GM06990 (cell line): ENCODE measurements at places on chromosomes 16 and 17.

- no peak for DNase-seq
These were observed 2.5 kb upstream of the VASN start for GRCh38 chr16:4369007-4369733.

- DNase-seq, result no peak
These were observed 18.7 kb downstream of the ZNF200 start for GRCh38 chr16:3216263-3216640.

DNA sequence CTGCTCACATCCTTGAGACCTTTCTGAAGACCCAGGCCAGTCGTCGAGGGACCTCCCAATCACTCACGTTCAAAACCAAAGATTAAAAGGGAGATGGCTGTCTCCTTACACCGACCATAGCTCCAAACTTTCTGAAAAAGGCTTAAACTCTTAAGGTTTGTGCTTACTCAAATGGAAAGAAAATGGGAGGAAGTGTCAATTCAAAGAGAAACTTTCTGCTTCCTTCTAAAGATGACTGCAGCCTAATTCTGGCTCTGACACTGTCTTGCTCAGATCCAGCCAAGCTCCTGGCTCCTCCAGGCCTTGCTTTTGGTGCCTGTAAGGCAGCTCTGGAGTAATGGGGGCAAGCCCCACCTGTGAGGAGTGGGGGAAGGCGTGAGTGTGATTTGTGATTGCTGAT is 54.9 kb upstream of the WSB1 start:
- DNase-seq, result peak; percentile 54

GRCh38 chr17:72358465-72358864 is 237.6 kb downstream of the SOX9 start:
- DNase-seq, result no peak

- DNase-seq, result no peak
These were observed 515 bp downstream of the GFAP start for GRCh38 chr17:44914698-44915271.

DNA sequence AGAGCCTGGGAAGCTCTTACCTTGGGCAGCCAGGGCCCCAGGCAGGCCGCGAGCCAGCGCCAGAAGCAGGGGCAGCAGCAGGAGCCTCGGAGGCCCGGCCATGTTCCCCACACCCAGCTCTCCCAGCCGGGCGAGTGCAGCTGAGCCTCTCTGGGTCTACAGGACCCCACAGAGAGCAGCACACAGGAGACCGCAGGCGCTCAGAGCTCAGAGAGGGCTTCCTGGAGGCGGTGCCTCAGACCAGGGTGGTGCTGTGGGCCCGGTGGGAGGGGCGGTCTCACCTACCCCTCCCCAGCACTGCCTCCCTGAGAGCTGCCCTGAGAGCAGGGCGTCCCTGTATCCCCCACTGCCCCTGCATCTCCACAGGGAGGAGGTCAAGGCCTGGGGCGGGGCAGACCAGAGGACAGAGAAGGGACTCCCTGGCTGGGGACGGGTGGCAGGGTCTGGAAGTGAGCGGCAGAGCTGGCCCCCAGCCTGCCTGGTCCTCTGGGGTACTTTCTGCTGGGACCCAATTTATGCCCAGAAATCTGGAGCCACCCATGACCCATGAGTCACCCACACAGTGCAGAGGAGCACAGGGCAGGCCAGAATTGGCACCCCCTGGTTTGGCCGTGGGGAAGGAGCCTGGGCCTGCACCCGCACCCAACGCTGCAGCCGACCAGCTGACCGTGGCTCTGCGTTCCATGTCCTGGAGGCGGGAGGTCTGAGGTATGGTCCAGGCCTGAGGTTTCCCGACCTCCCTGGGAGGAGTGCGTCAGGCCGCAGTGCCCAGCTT is at the start of gene CD7:
Gene CD7, minus strand, starts transcription at position 215 of the 775 bp plus-strand sequence. Its CDS starts 113 bp downstream, at position 102.
- no peak for DNase-seq

DNA sequence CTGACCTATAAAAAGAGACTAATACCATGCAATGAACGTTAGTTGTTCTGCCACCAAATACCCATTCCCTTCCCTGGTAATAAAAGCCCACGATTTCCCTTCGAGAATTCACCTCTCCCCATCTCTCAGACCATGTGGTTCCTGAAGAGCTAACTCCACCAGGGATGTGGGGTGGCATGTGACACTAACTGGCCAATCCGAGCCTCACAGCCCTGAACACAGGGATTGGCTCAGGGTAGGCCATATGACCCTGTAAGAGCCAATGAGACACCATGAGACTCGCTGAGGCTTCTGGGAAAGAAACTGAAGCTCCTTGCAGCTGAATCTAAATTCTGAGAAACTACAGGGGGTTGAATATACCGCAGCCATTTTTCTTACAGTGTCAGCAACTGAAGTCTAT is 21.1 kb downstream of the HELZ start:
- no peak for DNase-seq

DNA sequence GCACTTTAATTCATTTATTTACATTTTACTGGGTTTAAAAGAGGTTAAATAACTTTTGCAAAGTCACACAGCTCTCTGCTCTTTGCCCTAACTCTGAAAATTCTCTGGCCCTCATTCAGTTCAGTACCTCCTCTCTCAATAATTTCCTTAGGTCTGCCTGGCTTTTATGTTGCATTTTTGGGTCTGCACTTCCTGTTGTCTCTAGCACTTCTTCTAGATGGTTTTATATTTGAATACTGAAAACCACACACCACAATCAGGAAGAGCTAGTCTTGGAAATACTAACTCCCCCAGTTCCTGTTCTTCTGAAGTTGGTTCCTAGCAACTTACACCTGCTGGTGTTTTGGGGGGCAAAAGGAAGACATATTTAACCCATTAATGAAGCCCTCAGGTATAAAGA is 577.9 kb downstream of the HS3ST4 start:
- DNase-seq, result no peak

GRCh38 chr17:82241183-82241925 is 12.5 kb downstream of the SLC16A3 start:
- DNase-seq, result peak; percentile 42

- no peak for DNase-seq
These were observed 117.7 kb downstream of the ABCC1 start for GRCh38 chr16:16067127-16067526.

- no peak for DNase-seq
These were observed 26.8 kb downstream of the GAS7 start for GRCh38 chr17:10171581-10171981.

GRCh38 chr17:66836063-66837005 is 1.4 kb downstream of the CACNG5 start:
- no peak for DNase-seq

- DNase-seq, result no peak
These were observed 222.8 kb downstream of the CCDC182 start for GRCh38 chr17:57522042-57523005.

GRCh38 chr17:35723735-35724134 is 7.7 kb upstream of the RASL10B start:
- DNase-seq, result no peak

- peak; percentile 47 for DNase-seq
These were observed 1.4 kb downstream of the NT5M start for GRCh38 chr17:17304521-17304985.

GRCh38 chr16:4385066-4385788 is 13.6 kb downstream of the VASN start:
- no peak for DNase-seq

GRCh38 chr17:4853208-4853671 is 20.1 kb downstream of the MINK1 start:
- no peak for DNase-seq

GRCh38 chr17:34434052-34434451 is 71.0 kb upstream of the CCL1 start:
- DNase-seq, result peak; percentile 25

DNA sequence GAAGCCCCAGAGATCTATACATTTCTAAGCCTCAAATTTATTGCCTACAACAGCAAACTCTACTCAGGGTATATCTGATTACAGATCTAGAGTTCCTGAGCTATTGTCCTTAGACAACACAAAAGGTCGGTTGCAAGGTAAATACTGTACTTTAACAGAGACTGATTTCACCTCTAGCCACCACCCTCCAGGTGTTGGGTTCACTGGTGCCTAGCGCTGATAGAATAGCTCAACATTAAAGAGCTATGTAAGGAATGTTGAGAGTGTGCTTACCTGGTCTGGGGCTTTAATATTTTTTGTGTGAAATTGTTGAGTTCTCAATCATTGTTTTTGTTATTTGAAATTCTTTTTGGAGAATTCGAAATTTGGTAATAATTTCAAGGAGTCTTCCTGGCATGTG is 277.0 kb upstream of the PSMD7 start:
- no peak for DNase-seq

DNA sequence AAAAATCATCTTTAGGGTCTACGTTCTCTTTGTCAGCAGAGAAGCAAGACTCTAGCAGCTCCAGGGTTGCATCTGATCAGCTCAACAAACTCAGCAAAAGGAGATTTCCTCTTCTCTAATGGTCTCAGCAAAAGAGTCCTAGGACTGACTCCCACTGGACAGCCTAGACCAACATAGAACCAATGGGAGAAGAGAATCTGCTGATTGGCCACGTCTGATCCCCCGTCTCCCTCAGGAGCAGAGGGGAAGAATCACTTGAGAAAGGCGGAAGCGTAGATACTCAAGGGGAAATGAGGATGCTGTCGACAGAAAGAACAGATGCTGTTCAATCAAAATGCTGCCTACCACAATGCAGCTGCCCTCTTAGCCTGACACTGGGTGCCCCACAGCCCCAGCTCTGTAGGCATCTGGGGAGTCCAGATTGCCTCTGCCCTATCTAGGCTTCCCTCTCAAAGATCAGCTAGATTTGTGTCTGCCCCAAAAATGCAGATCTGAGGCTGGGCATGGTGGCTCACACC is 31.5 kb upstream of the EMP2 start:
- DNase-seq, result no peak

- no peak for DNase-seq
These were observed 385.7 kb upstream of the TNRC6C start for GRCh38 chr17:77572851-77573250.

DNA sequence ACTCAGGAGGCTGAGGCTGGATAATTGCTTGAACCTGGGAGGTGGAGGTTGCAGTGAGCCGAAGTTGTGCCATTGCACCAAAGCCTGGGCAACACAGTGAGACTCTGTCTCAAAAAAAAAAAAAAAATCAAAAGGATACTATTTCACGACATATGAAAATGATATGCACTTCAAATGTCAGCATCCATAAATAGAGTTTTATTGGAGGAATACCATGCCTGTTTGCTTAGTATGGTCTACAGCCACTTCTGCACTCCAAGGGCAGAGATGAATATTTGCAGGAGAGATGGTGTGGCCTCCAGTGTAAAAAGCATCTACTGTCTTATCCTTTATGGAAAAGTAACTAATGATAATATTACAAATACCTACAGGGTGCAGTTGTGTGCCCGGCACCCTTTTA is 27.2 kb downstream of the ABCC6 start:
- no peak for DNase-seq

DNA sequence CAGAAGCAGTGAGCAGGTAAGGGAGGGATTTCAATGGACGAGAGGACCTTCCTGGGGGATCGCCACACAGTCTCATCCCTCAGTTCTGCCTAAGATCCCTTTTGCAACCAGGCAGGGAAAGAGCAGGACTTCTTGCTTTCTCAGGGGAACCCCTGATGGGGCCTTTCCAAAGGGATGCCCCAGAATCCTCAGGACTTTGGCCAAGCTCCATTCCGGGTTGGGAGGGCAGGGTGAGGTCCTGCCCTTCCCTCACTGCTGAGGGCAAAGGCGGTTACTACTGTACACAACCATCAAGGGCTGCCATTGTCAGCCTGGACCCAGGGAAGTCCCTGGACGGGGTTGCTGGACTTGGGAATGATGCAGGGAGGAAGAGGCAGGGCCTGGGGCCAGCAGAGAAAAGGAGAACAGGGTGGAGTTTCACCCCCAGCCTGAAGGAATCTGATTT is 9.7 kb downstream of the PRR29 start:
- DNase-seq, result no peak

GRCh38 chr16:57041182-57042156 is 50.9 kb upstream of the CPNE2 start:
- peak; percentile 75 for DNase-seq

GRCh38 chr17:56914581-56915273 is 878 bp upstream of the TRIM25 start:
- no peak for DNase-seq

GRCh38 chr16:78142788-78143187 is 43.3 kb downstream of the WWOX start:
- no peak for DNase-seq

DNA sequence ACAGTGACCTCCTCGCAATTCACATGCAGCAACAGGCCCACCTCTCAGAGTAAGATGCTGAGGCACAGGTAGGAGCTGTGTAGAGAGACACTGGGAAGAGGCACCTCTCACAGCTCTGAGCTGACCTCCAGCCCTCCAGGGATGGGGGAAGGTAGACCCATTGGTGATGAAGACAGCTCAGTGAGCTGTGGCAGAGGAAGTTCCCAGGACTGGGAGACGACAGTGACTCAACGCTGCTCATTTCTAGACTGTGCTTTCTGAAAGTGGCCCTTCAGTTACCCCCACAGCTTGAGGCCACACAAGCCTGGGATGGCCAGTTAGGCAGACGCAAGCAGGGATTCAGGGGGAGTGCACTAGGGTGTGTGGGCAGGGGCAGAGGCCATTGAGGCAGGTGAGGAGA is 2073.2 kb downstream of the TP53TG3F start:
- DNase-seq, result no peak

DNA sequence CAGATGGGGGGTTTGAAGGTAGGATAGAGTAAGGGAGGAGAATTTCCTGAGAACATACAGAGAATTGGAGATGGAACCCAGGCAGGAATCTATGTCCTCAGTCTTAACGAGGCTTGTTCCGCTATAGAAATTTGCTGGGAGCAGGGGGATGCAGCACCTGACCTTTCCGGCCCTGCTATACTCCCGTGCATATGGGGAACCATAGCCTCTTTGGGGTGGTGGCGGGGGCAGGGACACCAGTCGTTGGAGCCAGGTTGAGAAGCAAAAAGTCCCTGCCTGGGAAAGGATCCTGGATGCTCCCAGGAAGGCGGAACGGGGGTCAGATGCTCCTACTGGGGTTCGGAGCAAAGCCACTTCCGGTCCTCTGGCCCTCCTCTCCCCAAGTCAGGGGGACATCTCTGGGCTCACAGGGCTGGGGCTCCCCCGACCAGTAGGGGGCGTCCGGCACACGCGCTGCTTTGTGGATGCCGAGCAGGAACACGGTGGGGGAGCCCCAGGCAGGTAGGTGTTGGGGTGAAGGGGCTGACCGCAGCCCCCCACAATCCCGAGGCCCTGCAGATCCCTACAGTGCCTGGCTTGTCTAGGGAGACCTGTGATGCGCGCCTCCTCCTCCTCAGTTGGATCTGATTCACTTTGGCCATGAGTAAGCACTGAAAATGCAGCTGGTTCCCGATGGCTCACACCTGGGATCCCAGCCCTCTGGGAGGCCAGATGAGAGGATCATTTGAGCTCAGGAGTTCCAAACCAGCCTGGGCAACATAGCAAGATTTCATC is 15.5 kb upstream of the TFAP4 start:
- peak; percentile 82 for DNase-seq

GRCh38 chr17:65220732-65221131 is 83.6 kb downstream of the RGS9 start:
- DNase-seq, result no peak

DNA sequence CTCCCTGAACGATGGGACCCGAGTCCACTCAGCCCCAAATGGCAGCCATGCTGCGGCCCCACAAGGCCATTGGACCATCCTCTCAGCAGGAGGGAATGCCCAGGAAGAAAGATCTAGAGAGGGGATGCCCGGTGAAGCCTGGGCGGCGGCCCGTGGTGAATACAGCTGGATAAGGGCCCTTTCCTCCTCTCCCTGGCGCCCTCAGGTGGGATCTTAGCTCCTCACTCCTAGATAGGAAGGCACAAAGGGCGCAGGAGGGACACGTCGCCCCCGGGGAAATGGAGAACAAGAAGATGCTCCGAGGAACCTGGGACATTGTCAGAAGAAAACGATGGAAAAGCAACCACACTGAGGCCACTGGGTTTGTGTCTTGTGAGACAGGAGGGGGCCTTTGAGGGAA is 2.5 kb downstream of the CD300C start:
- DNase-seq, result no peak
